Kidney (tissue), 22 donors: ENCODE measurements at places on chromosomes 7 and 10. TPM values are rescaled to one million over a fixed set of nuclear protein-coding genes. Genes with fewer than 3 reads are reported as not detected.

DNA sequence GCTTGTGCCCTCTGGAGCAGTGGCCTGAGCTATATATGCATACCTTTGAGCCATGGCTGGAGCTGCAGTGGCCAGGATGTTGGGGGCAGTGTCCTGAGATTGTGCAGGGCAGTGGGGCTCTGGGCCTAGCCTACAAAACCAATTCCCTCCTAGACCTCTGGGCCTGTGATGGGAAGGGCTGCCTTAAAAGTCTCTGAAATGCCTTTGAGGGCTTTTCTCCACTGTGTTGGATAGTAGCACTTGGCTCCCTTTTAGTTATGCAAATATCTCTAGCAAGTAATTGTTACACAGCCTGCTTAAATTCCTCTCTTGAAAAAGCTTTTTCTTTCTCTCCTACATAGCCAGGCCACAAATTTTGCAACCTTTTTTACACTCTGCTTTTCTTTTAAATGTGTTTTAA is 426.4 kb downstream of the ACTR3B start:
- H3K27me3 ChIP-seq, result no peaks in the 10 kb centered on the region
- H3K4me1 ChIP-seq, result no peaks in the 10 kb centered on the region
- H3K4me3 ChIP-seq, result no peak overlapping the region
- no peak for DNase-seq
- H3K36me3 ChIP-seq, result no peaks in the 10 kb centered on the region

HOXA13 gene
- total RNA-seq, result 0.44 TPM

DNA sequence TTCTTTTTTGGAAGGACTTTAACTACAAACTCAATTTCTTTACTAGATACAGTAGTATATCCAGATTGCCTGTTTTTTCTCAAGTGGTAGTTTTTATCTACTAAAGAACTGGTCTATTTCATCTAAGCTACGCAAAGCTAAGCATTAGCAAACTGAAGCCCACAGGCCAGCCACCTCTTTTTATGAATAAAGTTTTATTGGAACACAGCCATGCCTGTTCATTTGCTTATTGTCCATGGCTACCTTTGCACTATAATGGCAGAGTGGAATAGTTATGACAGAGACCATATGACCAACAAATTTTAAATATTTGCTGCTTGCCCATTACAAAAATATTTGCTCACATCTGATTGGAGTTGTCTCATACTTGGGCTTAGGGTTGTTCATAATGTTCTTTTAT is 168.7 kb downstream of the CAMK1D start:
- no peaks in the 10 kb centered on the region for H3K27me3 ChIP-seq
- H3K27ac ChIP-seq, result no peak overlapping the region
- no peak for DNase-seq
- no peaks in the 10 kb centered on the region for H3K36me3 ChIP-seq
- H3K4me3 ChIP-seq, result no peak overlapping the region
- H3K4me1 ChIP-seq, result no peaks in the 10 kb centered on the region

SPDYE18 gene
- 1.8 TPM for total RNA-seq

ELN gene
- 44.8 TPM for total RNA-seq

DNA sequence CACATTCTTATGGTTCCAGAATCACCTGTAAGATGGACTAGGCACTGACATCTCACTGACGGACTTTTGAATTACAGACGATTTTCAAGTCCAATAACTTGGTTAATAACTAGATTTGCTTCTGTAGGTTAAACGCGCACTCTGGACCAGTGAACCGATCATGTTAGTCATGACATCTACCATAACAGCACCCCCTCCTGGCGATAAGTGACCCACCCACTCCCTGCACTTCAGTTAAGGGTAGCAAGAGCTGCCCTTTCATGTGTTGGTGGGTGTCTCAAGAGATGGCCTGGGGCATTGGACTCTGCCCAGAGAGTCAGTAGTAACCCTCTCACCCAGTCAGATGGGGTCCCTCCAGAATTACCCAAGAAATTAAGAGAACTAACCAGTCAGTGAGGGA is 12.9 kb downstream of the GRM8 start:
- H3K4me3 ChIP-seq, result no peak overlapping the region
- H3K27ac ChIP-seq, result no peak overlapping the region
- H3K27me3 ChIP-seq, result no peaks in the 10 kb centered on the region
- H3K4me1 ChIP-seq, result no peaks in the 10 kb centered on the region
- H3K36me3 ChIP-seq, result no peaks in the 10 kb centered on the region

HOXA7 gene
- 31.3 TPM for total RNA-seq

FBXL13 gene
- total RNA-seq, result 4.8 TPM

GRCh38 chr7:141889321-141889720 is 26.9 kb upstream of the OR9A4 start:
- no peak overlapping the region for H3K27ac ChIP-seq
- no peak overlapping the region for H3K4me3 ChIP-seq
- no peaks in the 10 kb centered on the region for H3K27me3 ChIP-seq
- DNase-seq, result no peak

BAMBI gene
- total RNA-seq, result 19.5 TPM

EPO gene
- total RNA-seq, result not detected
